ENCODE measurements at places on chromosomes 12 and 14. TPM values are rescaled to one million over a fixed set of nuclear protein-coding genes. Genes with fewer than 3 reads are reported as not detected.

DNA sequence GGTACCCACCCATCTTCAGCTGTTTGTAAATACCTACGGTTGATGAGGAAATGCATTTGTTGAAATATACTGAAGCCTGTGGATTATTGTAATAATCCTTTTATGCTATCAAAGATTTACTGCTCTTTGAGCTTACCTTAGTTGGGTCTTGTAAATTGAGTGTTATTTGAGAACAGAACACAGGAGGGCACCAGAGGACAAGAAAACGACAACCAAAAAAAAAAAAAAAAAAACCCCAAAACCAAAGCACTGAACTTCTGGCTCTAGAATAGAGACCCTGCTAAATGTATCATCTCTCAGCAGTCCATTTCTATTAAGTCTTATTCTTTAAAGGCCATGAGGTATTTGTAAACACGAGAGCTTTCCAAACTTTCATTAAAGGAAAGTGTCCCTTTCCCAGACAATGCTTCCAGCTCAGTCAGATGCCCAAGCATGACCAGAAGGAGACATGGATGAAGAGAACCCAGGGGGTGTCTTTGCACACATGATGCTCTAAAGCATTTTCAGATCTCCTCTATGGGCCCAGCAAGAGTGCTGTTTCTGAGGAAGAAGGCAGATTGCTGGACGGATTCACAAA, 763.9 kb downstream of the NRXN3 start:
- H3K4me1 ChIP-seq = no peaks in the 10 kb centered on the region
- no peak overlapping the region for H3K27ac ChIP-seq
- no peak overlapping the region for H3K4me3 ChIP-seq
- peaks cover 5% of the 10 kb centered on the region for H3K27me3 ChIP-seq

GRCh38 chr14:69999261-69999674, 120.1 kb downstream of the SMOC1 start:
- DNase-seq = peak; percentile 77
- H3K4me1 ChIP-seq = peaks cover 29% of the 10 kb centered on the region
- H3K4me3 ChIP-seq = no peak overlapping the region

The PIANP gene
- 0.19 TPM for total RNA-seq

DNA sequence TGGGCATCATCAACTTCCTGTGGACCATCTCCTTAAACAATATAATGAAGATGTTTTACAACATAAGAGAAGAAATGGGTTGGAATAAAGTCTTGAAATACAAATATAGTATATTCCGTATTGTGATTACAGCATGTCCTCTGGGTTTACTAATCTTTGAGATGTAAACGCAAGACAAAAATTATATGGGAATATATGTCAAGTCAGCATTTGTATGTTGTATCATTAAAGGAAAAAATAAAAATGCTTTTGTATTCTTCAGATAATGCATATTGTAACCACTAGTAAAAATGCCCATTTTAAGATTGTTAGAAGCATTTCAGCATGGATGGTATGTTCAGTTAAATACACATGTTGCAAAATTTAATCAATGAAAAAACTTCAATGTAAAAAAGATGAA, 893.3 kb downstream of the FLRT2 start:
- DNase-seq = no peak
- H3K27ac ChIP-seq = no peak overlapping the region
- no peaks in the 10 kb centered on the region for H3K36me3 ChIP-seq
- no peak overlapping the region for H3K4me3 ChIP-seq
- H3K27me3 ChIP-seq = no peaks in the 10 kb centered on the region
- H3K4me1 ChIP-seq = no peaks in the 10 kb centered on the region

The WNT5B gene
- total RNA-seq = 0.79 TPM

- no peak overlapping the region for H3K27ac ChIP-seq
- DNase-seq = no peak
- H3K4me1 ChIP-seq = no peaks in the 10 kb centered on the region
- no peaks in the 10 kb centered on the region for H3K36me3 ChIP-seq
- H3K4me3 ChIP-seq = no peak overlapping the region
- no peaks in the 10 kb centered on the region for H3K27me3 ChIP-seq
These were observed 191.5 kb downstream of the NTF3 start for GRCh38 chr12:5623411-5623810.

The RILPL2 gene
- total RNA-seq = 1.2 TPM

The LBHD2 gene
- total RNA-seq = not detected

The LIN7A gene
- total RNA-seq = 1.5 TPM

The TPPP2 gene
- total RNA-seq = 0.23 TPM

DNA sequence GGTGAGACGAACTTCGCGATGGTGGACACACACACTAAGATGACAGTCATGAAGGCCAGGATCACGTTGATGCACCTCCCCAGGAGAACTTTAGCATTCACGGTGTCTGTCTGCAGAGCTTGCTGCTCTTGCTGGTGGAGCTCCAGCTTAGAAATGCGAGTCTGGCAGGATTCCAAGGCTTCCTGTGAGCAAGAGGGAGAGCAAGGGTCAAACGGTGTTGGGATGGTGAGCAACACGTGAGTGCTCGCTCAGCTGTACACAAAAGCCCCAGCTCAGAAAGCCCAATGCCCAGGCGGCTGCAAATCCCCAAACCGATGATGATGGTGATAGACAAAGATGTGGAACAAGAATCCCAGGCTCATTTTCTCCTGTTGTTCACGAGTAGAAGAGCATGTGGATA, 78.8 kb downstream of the TMCC3 start:
- no peaks in the 10 kb centered on the region for H3K4me1 ChIP-seq
- no peak overlapping the region for H3K4me3 ChIP-seq
- no peak for DNase-seq
- no peak overlapping the region for H3K27ac ChIP-seq
- no peaks in the 10 kb centered on the region for H3K27me3 ChIP-seq

DNA sequence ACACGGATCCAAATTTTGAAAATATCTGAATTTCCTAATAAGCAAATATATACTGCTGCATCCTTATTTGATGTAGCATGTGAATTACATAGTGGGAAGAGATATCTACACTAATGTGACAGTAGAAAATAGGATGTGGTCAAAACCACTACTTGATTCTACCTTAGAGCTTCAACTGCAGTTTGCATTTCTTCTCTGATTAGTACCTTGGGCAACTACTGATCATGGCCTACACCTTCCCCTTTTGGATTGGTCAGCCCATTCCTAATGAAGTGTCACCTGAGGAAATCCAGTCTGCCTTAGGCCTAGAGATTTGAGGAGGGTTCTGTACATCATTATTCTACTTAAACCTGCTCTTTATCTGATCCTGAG, 10.7 kb downstream of the LLPH start:
- H3K4me1 ChIP-seq = no peaks in the 10 kb centered on the region
- no peak overlapping the region for H3K4me3 ChIP-seq
- DNase-seq = no peak
- no peaks in the 10 kb centered on the region for H3K27me3 ChIP-seq

DNA sequence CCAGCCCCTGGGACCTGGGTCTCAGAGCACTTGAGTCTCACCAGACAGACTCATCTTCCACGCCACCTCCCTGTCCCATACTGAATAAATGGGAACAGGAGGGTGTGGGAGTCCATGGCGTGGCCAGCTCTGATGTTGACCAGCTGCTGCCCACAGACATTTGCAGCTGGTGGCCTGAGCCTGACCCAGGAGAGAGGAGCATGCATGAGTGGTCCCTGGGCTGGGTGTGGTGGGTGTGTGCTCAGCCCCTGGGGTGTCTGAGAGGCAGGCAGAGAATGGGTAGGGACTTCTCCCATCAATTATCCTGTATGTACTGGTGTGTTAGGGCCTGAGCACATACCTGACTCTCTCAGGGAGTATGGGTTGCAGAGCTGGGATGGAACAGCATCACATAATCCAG, 49.3 kb downstream of the SLC24A4 start:
- H3K36me3 ChIP-seq = no peaks in the 10 kb centered on the region
- DNase-seq = no peak
- H3K27me3 ChIP-seq = no peaks in the 10 kb centered on the region
- H3K27ac ChIP-seq = no peak overlapping the region

DNA sequence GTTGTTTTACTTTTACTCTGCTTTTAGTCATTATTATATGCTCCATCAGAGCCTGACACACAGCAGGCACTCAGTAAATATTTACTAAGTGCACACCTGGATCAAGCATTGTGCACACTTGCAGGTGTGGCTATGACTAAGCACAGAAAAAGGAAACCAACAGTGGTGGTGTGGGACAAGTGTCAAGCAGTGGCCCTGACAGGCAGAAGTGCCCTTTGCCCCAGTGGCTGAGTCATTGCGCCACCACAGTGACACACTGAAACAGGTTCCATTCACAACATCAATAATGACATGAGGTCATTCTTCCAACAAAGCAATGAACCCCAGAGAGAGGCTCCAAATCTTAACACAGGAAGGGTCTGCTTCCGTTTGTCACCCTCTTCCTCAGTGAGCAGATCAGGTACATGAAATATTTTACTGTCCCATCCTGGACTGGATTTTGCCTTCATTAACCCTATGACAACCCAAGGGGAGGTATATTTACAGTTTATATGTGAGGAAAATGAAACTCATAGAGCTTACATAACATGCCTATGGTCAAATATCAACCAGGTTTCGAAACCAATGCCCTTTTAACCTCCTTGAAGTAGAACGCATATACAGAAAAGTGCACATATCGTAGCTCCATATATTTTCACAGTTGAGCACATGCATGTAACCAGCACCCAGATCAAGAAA, 82.6 kb upstream of the GTF2A1 start:
- H3K36me3 ChIP-seq = no peaks in the 10 kb centered on the region
- H3K4me3 ChIP-seq = no peak overlapping the region
- H3K27ac ChIP-seq = peak overlapping the region; percentile 38

DNA sequence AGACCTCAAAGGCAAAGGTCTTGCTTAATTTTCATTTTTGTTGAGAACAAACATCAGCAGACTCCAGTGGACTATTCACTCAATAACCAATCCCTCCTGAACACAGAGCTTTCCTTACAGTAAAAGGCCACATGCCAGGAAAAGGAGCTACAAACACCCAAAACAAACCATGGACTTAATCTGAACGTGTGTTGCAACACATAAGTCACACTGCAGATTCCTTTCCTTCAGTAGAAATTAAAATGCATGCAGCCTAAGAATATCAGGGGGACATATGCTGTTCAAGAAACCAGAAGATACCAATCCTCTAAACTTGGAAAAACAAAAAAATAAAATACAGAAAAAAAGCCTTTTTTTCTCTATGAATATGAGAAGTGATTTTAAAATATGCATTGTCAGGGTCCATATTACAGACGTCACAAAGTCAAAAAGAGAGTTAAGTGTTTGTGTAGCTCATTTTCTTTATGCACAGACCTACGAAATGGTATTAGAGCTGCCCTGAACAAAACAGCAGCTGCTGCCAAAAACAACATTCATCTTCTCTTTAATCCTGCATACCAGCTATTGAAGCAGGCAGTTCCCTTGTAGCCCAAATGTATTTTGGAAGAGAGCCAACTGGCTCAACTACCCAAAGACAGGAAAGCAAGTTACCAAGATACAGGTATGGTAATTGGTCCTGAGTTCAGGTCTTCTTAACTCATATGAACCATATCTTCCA, 26.2 kb downstream of the KITLG start:
- no peaks in the 10 kb centered on the region for H3K27me3 ChIP-seq
- no peak for DNase-seq
- peaks cover 29% of the 10 kb centered on the region for H3K4me1 ChIP-seq
- H3K27ac ChIP-seq = no peak overlapping the region
- H3K4me3 ChIP-seq = no peak overlapping the region
- no peaks in the 10 kb centered on the region for H3K36me3 ChIP-seq

DNA sequence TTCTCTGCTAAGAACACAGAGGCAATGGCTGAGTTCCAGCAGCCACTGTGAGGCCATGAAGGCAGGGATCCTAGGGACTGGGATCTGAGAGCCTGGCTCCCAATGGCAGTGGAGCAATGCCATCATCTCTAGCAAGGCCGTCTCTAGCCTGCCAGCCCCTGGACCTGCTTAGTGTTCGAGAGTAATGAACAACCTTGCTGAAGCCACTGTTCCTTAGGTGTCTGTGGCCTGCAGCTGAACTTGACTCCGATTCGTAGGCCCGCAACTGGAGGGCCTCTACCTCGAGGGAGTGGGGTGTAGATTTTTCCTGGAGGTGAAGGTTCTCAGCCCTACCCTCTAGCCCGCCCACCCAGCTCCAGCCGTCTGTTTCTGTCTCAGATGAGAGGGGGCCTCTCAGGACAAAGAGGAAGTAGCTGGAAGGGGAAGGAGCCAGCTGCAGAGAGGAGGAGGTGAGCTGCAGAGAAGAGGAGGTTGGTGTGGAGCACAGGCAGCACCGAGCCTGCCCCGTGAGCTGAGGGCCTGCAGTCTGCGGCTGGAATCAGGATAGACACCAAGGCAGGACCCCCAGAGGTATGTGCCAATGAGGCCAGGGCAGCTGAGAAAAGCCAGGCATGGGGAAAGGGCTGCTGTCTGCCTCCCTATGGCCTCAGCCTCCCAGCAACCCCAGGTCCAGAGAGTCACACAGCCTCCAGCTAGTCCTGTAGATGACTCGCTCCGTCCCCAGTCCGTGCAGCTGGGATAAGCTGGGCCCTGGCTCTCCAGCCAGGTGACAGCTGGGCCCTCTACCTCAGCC, at the start of gene PLD4:
PLD4 (plus strand) TSS at position 459 of the 793 bp plus-strand sequence. CDS start 2,262 bp downstream, outside the sequence.
- DNase-seq = peak; percentile 37
- no peak within 1 kb of the TSS for H3K4me3 ChIP-seq
- H3K4me1 ChIP-seq = no peaks in the 10 kb centered on the region

DNA sequence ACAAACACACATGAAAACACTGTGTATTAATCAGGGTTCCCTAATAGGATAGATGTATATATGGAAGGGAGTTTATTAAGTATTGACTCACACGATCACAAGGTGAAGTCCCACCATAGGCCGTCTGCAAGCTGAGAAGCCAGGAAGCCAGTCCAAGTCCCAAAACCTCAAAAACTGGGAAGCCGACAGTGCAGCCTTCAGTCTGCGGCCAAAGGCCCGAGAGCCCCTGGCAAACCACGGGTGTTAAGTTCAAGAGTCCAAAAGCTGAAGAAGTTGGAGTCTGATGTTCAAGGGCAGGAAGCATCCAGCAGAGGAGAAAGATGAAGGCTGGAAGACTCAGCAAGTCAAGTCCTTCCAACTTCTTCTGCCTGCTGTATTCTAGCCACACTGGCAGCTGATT, 1085.0 kb upstream of the TMEM132C start:
- no peak overlapping the region for H3K4me3 ChIP-seq
- H3K27ac ChIP-seq = no peak overlapping the region
- H3K27me3 ChIP-seq = no peaks in the 10 kb centered on the region
- H3K36me3 ChIP-seq = no peaks in the 10 kb centered on the region
- DNase-seq = no peak
- H3K4me1 ChIP-seq = no peaks in the 10 kb centered on the region
